ENCODE measurements at places on chromosomes 7 and 10.
A peak's percentile ranks its signal among the peaks of the same experiment; 100 is the strongest.

DNA sequence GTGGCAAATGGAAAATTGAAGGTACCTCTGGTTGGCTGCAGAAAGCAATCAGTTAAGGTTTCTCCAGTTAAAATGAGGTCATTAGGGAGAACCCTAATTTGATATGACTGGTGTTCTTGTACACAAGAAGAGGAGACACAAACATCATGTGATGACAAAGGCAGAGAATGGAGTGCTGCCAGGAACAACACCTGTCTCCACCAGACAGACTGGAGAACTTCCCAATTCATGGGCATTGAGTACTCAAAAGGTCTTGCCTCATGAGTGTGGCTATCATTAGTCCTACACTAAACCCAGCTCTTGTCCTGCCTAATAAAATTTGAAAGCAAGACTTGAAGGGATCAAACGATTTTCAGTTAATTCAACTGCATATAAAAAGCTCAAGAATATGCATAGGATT is 152.6 kb downstream of the PTPN20 start:
- DNase-seq: no peak

GRCh38 chr7:100896732-100897608 is 1.3 kb upstream of the ACHE start:
- DNase-seq: peak; percentile 89

GRCh38 chr7:30445770-30446169 is 32.8 kb downstream of the NOD1 start:
- peak; percentile 70 for DNase-seq

GRCh38 chr10:104259999-104260774 is 5.5 kb downstream of the GSTO1 start:
- no peak for DNase-seq

DNA sequence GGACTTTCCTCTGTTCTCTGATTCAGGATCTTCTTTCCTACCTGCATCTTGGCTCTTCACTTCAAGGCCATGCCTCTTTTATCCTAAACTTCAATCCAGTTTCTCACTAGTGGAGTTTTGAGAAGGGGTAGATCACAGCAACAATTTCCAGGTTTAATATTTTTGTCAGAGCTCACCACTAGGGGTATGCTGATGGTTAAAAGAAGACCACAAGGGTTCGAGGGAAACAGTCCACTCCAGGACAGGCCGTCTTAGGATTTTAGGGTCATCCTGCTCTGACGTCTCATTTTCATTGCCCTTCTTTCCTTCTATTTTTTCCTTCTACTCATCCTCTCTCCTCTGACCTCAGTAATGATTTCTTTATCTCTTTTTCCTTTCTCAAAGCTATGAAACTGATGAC is 11.3 kb downstream of the STAG3 start:
- DNase-seq: no peak

GRCh38 chr10:77939561-77940001 is 13.0 kb upstream of the DLG5 start:
- no peak for DNase-seq

DNA sequence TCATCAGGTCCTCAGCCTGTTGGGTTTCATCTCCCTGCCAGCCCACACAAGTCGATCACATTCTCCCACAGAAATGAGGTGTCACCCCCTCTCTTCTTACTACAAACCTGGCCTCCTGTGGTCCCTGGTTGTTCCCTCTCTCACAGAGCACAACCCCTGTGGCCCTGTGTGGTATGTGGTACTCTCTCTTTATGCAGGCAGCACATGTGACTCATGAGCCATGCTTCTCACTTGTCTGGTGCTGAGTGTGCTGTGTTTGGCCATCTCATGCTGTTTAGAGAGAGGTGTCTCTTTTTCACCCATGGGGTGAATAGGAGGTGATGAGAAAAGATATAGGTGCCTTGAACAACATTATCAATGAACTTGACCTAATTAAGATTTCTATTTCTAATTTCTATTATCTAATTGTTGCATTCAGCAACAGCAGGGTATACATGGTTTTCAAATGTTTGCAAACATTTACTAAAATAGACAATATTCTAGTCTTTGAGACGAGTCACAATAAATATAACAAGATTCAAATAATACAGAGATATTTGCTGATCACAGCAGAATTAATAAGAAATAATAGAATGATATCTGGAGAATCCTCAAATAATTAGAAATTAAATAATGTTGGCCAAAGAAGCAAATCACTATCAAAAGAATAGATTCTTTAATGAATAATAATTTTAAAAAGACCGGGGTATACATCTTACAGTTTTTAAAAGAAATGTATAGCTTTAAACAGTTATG is 633.8 kb upstream of the IGFBP3 start:
- no peak for DNase-seq

DNA sequence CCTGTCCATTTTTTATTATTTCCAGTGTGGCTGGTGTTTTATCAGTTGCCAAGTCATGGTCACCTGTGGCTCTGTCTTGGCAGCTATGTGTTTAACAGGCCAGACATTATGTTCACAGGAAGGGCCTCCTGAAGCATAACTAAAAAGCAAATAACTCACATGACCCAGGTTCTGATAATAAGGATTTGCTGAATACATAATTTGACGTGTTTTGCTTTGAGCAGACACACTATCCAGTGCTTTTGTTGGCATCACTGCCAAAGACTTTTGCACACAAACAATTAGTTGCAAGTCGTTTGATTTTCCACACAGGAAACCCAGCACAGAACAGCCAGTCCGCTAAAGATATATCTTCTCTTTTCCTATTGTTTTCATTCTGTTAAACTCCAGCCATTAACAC is 173.6 kb downstream of the ARL4A start:
- no peak for DNase-seq

DNA sequence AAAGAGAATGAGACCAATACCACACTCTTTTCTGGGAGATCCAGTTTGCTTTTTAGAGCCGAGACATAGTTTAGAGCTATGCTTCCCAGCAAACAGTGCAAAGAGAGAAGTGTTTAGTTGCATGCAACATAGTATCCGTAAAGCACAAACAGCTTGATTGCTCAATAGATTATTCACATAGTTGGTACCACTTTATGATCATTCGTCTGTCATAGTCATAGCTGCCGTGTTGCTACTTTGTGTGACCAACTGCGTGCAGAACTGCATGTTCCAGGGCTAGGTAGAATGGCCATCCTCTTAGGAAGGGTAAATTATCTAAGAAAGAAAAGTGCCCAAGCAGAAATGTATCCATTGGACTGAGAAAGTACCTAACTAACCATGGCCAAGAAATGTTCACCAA is 203.5 kb upstream of the DKK1 start:
- no peak for DNase-seq

- no peak for DNase-seq
These were observed 857.9 kb downstream of the TYW1 start for GRCh38 chr7:67854221-67855178.

GRCh38 chr7:17710312-17710711 is 230.0 kb downstream of the SNX13 start:
- no peak for DNase-seq

- no peak for DNase-seq
These were observed 178.2 kb upstream of the PITRM1 start for GRCh38 chr10:3350617-3351258.

DNA sequence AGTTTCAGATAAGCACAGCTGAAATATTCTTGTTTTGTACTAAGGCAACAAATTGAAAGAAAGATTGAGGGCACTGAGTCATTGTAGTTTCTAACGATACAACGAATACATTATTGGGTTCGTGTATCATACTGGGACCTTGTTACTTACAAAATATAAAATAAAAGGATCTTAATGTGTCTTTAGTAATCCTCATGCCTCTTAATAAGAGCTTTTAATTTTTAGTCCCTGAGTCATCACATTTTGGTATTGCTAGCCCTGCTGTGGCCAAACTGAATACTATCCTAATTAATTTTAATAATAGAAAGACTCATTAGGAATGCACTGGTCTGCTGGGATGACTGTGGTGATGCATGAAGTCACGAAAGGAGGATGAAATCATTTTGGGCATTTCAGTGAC is 309.7 kb downstream of the EXOC4 start:
- no peak for DNase-seq

GRCh38 chr10:112475575-112476218 is 28.7 kb downstream of the VTI1A start:
- DNase-seq: no peak

GRCh38 chr10:124213471-124213870 is 120.1 kb upstream of the CHST15 start:
- DNase-seq: no peak

GRCh38 chr10:44389556-44389955 is 4.7 kb upstream of the CXCL12 start:
- no peak for DNase-seq

DNA sequence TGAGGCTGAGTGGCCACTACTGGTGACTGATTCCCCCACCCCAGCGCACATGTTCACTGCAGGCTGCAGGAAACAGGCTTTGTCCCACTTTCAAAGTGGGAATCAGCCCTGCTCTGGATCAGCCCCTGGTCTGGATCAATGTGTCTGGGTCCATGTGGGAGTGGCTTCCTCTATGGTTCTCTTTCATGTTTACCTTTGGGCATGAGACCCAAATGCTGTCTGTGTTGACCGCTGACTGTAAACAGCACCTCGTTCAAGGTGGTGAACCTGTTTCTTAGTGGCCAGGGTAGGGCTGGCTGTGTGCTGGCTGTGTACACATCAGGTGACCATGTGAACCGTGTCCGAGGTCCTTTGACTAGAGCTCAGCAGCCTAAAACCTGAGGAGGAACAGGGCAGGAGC is 121.8 kb downstream of the CAMK1D start:
- no peak for DNase-seq

Data from activated CD8-positive, alpha-beta memory T cell treated with anti-CD3 and anti-CD28 coated beads, Interleukin-2, amount 50 U/mL, for 48 hours (primary cell).